ENCODE measurements at places on chromosomes 7 and 10.

GRCh38 chr7:79165225-79165624 is 288.2 kb downstream of the MAGI2 start:
- DNase-seq: no peak

- no peak for DNase-seq
Observed at GRCh38 chr7:4139656-4140625, 542.2 kb upstream of the FOXK1 start.

DNA sequence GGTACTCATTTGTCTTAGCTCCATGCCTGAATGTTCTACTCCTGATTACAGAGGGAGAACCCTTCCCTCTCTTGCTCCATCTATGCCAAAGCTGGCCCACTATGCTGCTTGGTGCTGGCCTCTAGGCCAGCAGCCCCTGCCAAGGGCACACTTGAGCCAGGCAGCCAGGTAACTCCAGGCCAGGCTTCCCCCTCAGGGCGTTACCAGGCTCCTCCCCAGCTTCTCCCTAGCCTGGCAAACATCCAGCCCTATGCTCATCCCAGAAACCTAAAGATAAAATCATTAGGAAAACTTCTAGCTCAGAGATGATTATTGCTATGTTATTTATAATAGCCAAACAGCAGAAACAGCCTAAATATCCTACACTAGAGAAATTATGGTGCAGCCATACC is 103.7 kb downstream of the KCNMA1 start:
- no peak for DNase-seq

- no peak for DNase-seq
Observed at GRCh38 chr7:65301007-65301406, 72.6 kb upstream of the ZNF92 start.

DNA sequence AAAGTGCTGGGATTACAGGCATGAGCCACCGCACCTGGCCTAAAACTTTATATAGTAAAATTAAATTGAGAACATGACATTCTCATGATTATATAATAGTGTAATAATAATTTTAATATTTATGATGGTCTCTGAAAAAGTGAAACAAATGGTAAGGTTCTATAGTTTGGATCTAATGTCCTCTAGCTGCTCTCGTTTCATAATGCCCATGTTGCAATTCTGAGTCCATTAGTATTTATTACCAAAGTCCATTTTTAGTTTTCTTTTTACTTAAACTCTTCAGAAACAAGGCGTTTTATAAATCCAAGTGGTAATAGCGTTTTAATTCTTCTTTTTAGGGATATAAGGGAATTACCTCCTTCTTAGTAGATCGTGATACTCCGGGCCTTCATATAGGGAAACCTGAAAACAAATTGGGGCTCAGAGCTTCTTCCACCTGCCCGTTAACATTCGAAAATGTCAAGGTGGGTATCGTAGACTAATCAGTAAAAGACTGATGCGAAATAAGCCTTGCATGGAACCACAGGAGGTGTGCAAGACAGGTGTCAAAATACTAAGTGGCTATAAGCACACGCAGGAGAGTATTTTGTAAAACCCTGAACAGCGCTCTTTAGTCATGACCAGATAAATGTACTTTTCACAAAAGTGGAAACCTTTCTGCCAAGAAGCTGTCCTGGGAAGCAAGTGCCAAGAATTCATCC is 34.1 kb downstream of the ACADSB start:
- no peak for DNase-seq

GRCh38 chr10:132788180-132788830 is 2.4 kb upstream of the NKX6-2 start:
- no peak for DNase-seq

DNA sequence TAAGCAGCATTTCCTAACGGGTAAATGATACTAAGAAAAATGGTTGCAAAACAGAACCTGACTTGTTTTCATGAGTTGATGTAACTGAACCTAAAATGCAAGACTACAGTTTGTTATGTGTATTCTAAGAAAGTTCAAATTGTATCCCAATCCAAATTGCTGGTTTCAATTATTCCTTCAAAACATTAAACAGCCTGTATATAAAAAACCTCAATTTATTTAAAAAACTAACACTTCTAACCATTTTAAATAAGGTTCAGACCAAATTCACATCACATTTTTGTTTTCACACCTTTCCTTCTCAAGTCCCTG is 80.9 kb downstream of the LRRC17 start:
- no peak for DNase-seq

DNA sequence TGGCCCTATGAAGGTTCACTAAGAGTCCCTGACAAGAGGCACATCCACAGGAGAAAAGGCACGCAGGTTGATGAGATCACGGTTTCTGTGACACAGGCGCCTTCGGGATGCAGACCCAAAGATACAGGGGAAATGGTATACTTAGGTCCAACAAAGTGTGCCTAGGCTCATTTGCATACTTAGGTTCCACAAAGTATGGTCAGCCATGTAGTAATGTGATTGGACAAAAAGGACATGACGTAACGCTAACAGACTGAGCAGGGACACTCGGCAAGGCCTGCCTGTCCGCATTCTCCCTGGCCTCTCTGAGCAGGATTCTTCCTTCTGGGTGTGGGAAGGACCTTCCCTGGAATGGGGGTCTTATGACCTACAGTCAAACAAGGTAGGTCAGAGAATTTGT is 190.6 kb downstream of the CELF2 start:
- no peak for DNase-seq

DNA sequence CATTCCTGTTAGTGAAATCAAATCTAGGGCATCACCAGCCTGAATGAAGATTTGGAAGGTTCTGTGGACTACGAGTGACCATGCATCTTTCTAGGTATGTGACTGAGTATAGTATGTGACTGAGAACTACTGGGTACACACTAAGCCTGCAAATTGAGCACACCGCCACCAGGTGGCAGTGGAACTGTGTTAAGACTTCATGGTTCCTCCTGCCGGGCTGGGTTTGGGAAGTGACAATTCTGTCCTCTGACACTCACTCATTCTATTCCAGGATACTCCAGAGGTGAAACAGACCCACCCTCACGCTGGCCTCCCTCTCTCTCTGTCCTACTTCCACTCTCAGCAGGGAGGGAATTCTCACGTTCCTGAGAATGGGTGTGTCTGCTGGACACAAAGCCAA is 84.0 kb upstream of the TMEM248 start:
- DNase-seq: peak; percentile 25

DNA sequence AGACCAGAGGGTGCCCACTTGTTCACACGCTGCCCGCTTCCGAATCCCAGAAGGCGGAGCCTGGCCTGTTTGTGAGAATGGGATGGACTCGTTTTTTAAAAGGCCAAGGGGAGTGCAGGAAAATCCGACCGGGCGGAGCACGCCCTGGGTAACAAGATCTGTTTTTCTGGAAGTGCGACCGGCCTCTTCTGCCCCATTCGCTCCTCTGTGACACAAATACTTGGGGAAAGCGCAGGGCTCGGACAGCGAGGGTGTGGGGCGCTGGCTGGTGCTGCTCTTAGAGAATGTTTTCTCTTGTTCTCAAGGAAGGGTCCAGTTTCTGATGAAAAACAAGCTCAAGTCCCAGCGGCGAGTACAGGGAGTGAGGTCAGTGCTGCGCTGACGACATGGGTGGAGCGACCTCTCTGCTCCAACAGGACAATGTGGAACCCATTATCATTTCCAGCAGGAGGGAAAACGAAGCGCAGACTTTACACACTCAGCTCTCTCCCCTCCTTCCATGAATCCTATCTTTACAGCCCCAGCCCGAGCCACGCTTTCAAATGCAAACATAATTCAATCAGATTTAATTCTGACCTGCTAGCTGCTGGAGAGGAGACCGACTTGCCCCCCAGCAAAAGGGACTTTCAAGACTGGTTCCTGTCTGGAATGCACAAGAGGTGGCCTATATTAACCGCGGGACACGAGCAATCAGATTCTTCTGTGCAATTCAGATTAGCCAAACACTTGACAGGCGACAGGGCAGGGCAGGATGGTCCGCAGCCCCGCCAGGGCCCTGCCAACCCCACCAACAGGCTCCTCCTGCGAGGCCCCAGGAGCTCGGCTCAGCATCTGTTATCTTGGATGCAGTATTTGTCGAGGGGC is 1.1 kb downstream of the RADIL start:
- DNase-seq: no peak

DNA sequence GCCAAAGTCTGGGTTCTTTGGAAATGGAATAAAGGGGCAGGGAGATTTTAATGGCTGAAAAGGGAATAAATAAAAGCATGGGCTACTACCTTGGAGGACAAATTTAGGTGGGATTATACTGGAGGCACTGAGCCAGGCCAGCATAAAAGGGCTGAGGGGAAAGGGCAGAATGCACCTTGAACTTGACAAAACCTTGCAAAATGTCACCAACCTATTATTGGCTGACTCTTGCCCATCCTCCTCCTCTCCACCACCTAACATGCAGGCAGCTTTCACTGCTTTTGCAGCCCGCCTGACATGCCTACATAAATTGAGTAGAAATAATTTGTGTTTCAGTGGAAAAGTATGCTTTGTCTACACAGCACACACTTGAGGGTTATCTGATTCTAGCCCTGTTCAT is 65.3 kb upstream of the ABLIM1 start:
- DNase-seq: no peak
